ENCODE measurements at places on chromosomes 7 and 10.

DNA sequence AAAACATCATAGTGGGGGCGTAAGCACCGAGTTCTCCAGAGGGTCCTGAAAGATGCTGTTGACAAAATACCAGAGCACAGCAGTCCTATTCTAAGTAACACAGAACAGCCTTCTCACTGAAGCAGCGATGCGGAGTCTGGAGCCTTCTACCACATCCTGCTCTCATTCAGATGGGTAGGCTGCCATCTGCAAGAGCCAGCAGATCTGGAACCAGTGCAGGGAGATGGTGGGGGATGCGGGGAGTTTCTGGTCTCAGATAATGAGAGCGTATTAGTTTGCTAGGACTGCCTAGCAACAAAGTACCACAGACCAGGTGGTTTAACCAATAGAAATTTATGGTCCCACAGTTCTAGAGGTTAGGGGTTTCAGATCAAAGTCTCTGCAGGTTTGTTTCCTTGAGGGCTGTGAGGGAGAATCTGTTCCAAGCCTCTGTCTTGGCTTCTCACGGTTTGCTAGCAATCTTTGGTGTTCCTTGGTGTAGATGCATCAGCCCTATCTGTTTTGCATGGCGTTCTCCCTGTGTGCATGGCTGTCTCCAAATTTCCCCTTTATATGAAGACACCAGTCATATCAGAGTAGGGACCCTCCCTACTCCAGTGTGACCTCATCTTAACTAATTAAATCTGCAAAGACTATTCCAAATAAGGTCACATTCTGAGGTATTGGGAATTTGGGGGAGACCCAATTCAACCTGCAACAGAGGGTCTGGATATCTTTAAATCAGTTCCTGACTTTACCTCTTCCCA is 52.0 kb upstream of the STEAP1B start:
- DNase-seq = no peak

DNA sequence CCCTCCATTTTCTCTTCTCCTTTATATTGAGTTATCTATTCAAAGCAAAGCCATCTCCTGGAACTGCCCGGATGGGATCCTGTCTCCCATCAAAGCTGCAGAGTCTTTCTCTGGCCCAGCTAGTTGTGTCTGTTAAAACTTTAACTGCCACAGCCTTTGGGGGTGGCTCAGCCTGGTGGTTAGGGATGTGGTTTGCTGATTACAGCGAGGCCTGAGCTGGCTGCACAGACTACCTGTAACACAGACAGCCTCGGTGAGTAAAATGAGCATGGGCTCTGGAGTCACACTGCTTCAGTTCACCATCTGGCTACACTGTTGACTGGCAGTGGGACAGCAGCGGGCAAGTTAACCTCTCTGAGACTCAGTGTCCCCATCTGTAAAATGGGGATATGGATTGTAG is 18.4 kb upstream of the HABP2 start:
- no peak for DNase-seq

DNA sequence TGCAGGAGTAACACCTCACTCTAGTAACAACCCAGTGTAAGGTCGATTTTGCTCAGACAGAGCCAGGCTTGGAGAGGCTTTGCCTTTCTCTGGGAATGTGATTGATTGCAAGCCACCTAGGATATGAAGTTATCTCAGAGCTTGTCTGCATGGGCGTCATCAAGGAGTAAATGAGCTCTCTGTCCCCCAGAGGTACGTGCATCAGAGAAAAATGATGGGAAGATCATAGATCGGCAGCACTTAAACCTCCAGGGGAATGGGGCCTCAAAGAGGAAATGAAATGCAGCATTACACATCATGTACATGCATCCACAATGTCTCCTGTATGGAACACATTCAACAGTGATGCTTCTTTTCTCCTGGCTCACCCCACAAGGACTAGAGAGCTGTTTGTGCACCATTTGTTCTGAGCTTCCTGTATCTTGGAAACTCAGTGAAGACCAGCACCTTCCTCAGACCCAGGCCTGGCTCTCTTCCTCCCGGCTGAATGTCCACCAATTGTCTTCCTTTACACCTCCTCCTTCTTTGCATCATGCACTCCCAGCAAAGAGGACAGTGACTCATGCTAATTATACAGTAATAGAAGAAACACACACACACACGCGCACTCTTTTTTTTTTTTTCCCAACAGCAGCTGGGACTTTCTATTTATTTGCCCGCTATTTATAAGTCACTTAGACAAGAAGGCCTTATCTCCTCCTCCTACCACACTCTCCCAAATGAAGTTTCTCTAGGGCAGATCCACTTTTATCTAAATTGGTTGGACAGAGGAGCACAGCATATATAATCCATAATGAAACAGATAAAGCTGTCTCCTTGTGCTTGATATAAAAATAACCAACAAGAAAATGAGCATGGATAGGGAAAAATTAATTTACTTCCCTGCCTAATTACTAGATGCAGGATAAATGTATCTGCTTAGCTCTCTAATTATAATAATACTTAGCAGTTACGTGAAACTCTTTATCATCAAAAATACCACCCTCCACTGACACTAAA is 990.7 kb downstream of the CCSER2 start:
- no peak for DNase-seq

GRCh38 chr7:143259765-143260164 is 3.5 kb upstream of the GSTK1 start:
- no peak for DNase-seq

GRCh38 chr10:68095153-68095552 is 14.1 kb upstream of the MYPN start:
- DNase-seq = no peak

DNA sequence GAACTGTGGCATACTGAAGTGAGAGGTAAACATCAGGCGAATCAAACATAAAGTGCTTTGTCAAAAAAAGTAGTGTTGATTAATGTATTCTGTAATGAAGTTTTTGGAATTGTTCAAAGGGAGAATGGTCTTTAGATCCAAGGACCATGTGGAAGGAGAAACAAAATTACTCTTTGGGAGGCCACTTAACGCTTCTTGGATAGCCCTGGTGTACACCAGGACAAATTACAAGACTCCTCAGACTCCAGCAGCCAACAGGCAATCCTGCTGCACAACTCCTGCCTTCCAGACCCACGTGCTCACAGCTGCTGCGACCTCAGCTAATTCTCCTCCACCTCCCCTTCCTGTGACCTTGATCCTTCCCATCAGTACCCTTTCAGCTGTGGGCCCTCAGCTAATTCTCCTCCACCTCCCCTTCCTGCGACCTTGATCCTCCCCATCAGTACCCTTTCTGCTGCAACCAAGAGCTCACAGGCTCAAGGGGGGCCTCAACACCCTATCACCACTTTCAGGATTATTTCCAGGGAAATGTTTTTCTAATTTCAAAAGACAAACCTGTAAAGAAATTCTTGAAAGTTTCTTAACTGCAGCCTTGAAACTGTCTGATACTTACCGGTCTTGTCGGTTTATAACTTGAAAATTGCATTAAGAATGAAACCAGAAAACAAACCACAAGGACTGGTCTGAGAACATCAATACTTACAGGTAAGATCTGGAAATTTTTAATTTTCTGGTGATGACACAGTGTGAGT is 29.7 kb upstream of the DDC start:
- no peak for DNase-seq

GRCh38 chr7:36607721-36608095 is 116.6 kb downstream of the AOAH start:
- no peak for DNase-seq

- DNase-seq = no peak
Observed at GRCh38 chr10:119149157-119149556, 16.4 kb downstream of the SFXN4 start.

GRCh38 chr10:89086801-89087521 is 96.4 kb downstream of the FAS start:
- DNase-seq = peak; percentile 73

- no peak for DNase-seq
Observed at GRCh38 chr10:72692994-72693781, 1.2 kb downstream of the MCU start.

- DNase-seq = no peak
Observed at GRCh38 chr10:22148961-22149360, 68.9 kb downstream of the EBLN1 start.

Measured in bone marrow (tissue), 2 donors.